ENCODE measurements at places on chromosomes 13 and 19.

- no peak for DNase-seq
Observed at GRCh38 chr19:50024719-50025021, 502 bp downstream of the VRK3 start.

DNA sequence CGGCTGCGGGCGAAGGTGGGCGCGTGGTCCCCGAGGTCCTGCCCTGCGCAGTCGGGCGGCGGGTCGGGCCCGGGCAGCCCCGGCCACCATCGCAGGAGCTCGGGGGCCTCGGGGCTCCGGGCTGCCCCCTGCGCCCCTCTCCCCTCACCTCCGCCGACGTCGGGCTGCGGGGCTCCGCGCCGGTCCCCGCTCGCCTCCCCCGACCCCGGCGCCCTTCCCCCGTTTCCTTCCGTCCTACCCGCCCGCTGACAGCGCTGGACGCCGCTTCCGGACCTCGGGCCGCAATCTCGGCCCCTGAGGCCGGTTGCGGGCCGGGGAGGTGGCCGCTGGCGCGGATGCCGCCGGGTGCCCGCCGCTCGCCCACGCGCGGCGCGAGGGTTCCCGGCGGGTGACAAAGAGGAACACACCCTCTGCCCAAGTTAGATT lies 720 bp downstream of the FARP1 start:
- no peak for DNase-seq

GRCh38 chr13:24218977-24219376 lies 58.5 kb downstream of the SPATA13 start:
- DNase-seq = no peak

- no peak for DNase-seq
Observed at GRCh38 chr13:41900918-41901317, 60.0 kb downstream of the VWA8 start.

DNA sequence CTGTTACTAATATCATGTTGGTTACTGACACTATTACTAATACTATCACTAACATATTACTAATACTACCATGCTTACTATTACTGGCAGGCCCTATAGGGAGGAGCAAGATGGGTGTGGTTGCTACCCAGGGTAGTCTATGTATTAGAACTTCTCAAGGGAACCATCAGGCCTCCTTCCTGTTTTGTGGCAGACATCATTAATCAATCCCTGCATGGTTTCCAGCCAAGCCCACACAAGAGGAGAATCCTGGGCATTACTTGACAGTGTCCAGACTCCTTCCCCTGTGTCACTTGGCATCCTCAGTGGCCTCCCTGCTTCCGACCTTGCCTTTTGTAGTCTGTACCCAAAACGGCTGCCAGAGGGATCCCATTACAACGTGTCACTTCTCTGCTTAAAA lies 8.9 kb downstream of the HAS1 start:
- DNase-seq = no peak

DNA sequence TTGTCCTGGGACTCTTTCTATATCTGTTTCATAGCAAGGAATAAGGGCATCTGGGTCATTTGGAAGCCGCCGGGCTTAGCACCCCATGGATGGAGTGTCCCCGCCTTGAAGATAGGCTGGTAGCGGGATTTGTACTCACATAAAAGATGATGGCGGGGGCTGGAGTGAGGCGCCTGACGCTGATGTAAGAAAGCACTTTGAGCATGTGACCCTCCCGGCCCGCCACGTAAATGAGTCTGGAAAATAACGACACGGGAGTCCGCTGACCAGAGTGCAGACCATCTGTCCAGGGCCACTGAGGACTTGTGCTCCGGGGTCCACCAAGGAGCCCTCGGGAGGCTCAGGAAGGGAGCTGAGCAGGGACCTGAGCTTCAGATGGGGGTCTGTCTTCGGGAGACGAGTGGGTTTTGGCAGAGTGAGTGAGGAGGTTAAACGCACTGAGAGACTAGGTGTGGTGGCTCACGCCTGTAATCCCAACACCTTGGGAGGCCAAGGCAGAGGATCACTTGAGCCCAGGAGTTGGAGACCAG lies 25.8 kb downstream of the SLC7A9 start:
- DNase-seq = no peak

DNA sequence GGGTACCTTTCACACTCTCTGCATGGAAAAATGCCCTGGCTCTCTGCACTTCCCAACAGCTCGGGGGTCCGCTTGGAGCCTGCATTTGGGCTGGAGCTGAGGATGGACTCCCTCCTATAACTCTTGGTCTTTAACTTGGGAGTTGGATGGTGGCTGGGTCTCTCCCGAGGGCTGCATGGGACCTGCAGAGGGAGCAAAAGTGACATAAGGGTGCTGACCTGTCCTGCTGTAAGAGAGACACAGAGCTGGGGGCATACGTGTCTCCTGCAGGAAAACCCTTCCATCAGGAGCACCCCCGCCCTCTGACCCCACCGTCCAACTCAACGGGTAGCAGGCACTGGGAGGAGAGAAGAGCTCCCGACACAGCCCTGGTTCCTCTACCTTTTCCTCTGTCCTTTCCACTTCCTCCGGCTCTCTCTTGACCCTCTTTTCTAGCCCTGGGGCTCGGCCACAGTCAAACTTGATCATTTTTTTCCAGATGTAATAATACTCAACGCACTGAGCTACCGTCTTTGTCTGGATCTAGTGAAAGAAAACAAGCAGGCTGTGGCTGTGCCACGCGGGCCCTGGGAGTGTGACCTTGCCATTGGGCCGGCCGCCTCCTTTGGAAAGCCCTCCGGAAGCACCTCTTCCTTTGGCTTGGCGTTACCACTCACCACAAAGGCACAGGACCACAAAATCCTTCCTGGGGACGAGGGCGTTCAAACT lies 6.8 kb upstream of the NAPA start:
- DNase-seq = no peak

GRCh38 chr13:77009011-77009410 lies 17.1 kb downstream of the CLN5 start:
- DNase-seq = no peak

GRCh38 chr19:43673637-43674036 lies 3.7 kb upstream of the PLAUR start:
- no peak for DNase-seq

DNA sequence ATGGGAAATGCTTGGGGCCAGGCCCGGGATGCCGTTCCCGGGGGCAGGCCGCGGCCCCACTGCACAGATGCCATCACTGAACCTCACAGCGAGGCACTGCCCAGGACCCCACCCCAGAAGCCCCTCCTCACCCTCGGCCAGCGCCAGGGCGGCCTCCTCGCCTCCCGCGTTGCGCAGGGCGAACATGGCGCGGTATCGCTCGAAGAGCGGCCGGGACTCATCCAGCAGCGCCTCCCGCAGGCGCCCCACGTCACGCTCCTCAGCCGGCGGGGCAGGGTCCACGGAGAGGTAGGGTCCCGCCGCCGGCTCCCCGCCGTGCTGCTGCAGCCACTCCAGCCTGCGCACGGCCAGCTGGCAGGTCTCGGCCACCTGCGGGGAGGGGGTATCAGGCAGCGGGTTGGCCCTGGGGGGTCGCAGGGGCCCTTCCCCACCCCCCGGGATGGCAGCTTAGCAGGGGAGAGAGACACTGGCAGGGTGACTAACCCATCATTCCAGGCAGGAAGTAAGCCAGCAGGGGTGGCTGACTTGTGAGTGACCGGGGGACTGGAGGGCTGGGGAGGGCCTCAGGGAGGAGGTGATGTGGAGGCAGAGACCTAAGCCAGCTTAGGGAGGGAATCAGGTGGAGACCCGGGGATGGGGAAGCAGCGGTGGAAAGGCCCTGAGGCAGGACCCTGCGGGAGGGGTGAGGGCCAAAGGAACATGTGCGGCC lies 8.2 kb downstream of the DOHH start:
- DNase-seq = no peak

DNA sequence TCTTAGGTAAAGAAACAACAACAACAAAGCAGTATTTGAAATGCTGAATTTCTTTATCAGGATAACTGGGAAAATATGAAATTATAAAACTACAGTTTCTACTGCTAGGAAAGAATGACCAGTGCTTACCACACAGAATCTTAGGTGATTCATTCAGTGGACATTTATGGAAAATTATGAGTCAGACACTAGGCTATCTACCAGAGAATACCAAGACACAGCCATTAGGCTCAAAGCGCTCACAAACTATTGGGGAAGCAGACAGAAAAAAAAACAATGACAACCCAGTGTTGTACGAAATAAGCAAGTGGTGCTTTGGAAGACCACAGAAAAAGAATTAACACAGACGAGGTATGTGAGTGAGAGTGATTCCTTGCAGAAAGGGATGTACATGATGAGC lies 1019.5 kb downstream of the PCDH9 start:
- DNase-seq = no peak

GRCh38 chr19:40284501-40285352 lies at the start of gene AKT2:
TSS of gene AKT2 (minus strand) at chr19:40285345. CDS start at chr19:40265267, 20,078 bp downstream.
- no peak for DNase-seq

- DNase-seq = no peak
Observed at GRCh38 chr19:29395111-29395733, 130.6 kb upstream of the VSTM2B start.

DNA sequence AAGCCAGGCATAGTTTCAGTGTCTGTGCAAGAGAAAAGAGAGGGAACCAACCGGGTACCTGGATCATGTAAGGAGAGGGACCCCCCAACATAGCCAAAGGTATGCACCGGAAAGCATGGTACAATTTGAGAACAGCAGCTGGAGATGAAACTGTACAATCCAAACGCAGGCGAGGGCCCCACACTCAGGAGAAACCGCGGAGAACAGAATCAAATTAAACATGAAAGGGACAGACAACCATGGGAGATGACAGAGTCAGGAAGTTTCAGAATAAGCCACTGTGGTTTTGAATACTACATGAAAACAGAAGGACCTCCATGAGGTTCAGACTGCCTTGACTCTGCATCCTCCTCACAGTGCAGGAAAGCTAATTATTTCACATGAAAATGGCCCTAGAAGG lies 62.9 kb upstream of the SPATA13 start:
- no peak for DNase-seq

DNA sequence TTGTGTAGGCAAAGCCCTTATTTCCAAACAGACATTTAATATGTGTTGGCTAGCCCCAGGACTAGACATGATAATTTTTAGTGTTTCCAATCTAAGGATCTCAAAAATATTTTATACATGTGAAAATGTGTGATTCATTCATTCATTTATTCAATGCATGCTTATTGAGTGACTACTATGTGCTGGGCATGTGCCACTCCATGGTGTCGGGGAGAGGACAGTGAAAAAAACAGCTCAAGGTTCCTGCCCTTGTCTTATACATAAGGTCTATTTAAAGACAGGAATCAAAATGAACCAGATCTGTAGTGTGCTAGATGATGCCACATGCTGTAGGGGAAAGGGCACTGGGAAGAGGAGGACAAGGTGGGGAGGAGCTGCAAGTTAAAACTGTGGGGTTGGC lies 36.5 kb downstream of the GJA3 start:
- no peak for DNase-seq

DNA sequence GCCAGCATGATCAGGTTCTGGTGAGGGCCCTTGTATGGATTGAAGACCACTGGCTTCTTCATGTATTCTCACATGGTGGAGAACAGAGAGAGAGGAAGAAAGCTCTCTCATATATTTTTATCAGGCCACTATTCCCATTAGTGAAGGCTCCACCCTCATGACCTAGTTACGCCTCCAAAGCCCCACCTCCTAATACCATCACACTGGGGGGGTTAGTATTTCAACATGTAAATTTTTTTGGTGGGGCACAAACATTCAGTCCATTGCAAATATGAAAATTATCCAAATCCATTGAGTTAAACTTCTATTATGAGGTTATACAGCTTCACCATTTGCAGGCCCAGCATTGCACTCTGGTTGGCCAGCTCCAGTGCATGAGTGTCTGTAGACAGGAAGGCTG lies 33.2 kb upstream of the RBM26 start:
- no peak for DNase-seq

- no peak for DNase-seq
Observed at GRCh38 chr13:113220877-113221276, 11.5 kb downstream of the CUL4A start.

- no peak for DNase-seq
Observed at GRCh38 chr13:83449668-83450395, 432.4 kb downstream of the SLITRK1 start.

DNA sequence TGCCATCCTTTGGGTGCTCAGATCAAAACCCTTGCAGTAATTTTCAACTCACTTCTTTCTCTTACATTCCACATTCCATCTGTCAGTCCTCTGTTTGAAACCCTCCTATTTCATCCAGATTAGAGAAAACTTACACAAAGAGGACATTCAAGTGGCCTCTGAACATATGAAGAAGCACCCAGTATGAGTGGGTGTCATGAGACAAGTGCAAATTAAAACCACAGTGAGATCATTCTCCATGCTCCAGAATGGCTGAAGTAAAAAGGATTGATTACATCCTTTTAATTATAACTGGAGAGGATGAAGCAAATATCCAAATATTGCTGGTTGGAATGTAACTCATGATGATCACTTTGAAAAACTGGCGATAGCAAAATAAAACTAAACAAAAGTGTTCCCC lies 96.5 kb downstream of the MIPEP start:
- DNase-seq = no peak

- no peak for DNase-seq
Observed at GRCh38 chr13:113729187-113730019, 29.6 kb upstream of the TMEM255B start.

- DNase-seq = no peak
Observed at GRCh38 chr19:17534767-17535166, 20.7 kb upstream of the COLGALT1 start.

GRCh38 chr19:23992348-23992747 lies 77.7 kb downstream of the ZNF726 start:
- no peak for DNase-seq

DNA sequence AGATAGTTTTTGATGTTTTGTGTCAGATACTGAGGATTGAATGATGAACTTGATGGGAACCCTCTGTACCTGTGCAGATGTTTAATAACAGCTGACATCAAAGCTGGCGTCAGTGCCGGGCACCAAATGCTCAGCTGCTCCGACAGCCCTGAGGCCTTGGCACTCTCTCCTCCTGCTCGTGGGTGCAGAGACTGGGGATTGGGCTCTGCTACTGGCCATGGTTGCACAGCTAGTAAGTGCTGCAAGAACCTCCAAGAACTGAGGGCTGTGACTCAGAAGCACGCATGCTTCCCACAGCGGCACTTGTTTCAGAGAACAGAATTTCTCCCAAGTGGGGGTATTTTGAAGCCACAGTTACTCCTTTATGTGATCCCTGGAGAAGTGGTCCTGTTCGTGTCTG lies 5.9 kb downstream of the LAMP1 start:
- no peak for DNase-seq

GRCh38 chr13:31204592-31204991 lies 4.8 kb downstream of the B3GLCT start:
- DNase-seq = no peak

- no peak for DNase-seq
Observed at GRCh38 chr19:782878-783668, 14.2 kb upstream of the PTBP1 start.

- DNase-seq = no peak
Observed at GRCh38 chr19:2021453-2022140, 6.1 kb upstream of the BTBD2 start.
